Brain pericyte (primary cell): ENCODE measurements at places on chromosomes 3 and 15.

DNA sequence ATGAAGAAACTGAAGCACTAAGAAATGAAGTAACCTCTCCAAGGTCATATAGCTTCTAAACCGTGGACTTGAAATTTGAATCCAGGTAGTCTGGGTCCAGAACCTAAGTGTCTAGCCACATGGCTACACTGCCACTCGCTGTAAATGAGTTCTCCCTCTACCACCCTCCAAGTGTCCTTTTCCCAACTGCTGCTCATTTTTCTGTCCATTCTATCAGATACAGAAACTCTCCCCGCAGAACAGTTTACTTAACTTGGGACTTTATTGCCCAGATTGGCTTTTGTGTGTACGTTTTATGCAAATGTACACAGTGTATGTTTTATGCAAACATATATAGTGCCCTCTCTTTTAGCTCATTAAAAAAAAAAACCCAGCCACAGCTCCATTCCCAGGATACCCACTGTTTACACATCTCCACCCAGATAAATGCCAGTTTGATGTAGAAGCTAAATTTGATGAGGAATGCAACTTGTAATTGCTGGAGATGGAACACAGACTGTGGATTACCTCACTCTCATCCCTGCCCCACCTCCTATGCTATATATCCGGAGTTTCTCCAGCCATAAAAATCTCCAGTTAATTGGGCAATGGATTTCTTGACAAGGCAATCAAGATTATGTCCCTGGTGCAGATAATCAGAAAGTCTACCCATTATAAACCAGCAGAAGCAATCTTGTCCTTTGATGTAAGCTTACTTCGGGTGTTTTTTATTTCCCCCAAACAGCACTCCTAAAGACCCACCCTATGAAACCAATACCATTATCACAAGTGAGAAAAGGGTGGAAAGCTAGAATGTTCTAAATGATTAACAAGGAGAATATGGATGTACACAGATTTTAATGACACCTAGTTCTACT is 42.0 kb downstream of the THBS1 start:
- no peak for DNase-seq

- no peak for DNase-seq
Measured at GRCh38 chr15:72340366-72340765, 20.4 kb upstream of the CELF6 start.

GRCh38 chr3:52277071-52277964 is 1.1 kb downstream of the WDR82 start:
- no peak for DNase-seq

DNA sequence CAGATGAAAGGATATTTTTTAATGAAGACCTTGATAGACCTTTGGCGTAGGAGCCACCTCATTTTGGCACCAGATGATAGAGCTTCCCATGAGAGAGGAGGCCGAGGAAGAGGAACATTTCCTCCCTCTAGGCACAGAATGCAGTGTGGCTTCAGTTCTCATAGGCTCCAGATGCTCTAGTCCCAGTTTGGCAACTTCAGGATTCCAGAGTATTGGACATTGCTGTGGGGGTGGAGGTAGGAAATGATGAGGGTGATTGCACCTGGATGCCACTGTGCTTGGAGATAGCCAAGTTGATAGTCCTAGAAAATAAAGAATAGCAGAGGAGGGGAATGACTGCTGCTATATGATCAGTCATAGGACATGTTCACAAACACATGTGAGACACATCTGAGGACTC is 58.3 kb upstream of the KY start:
- DNase-seq: no peak

DNA sequence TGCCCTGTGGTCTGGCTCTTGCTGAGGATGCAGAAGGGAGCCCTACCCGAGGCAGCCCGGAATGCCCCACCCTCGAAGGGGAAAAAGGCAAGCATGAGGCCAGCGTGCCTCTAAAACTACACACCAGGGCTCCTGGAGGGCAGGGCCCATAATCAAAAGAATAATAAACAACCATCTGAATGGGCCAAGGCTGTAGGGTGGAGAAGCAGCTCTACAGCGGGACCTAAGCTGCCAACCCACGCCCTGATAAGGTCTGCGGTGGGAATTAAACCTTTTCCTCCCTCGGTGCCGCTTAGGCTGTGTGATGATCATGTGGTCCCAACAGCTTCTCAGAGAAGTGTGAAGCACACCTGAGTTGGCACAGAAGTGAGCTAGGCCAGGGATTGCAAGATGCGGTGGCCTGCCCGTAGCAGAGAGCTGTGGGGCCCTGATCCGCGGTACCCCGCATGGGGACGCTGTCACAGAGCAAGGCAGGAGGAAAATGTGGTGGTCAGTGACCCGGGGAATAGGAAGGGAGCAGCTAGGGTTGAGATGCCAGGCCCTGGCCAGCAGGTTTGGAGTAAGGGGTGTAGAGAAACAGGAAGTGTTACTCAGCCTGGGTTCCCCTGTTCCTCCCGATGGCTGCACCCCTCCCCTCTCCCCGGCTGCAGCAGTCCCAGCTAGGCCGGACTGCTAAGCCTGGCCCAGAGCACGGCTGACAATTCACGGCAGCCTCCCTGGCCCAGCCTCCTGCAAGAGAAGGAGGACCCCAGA is 1.1 kb upstream of the C15orf62 start:
- no peak for DNase-seq

DNA sequence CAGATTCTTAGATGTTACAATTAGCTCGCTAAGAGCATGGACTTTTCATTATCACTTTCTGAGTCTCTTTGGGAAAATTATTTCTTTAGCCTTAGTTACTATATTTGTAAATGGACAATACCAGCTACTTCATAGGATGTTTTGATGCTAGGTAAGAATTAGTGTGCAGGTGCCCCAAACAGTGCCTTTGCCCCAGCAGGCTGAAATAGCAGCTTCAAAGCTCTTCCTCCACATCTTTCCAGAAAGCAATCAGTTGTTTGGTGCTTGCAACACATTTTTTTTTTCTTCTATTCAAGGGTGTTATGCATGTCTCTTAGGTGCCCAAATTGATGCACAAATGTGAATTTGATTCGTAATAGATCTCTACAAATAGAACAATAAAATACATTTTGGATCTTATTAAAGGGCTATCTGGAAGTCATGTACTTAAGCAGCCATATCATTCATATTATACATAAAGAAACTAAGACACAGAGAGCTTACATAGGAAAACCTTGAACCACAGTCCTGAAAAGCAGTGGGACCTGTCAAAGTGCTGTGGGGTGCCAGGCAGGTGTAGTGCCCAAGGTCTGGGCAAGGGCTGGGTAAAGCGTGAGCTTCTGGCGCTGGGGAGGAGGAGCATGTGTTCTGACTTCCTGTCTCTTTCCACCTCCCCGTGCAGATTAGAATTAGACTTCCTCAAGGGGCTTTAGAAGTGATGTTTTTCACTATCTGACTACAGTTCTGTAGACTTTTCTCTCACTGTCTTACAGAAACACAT is 62.9 kb downstream of the FNDC3B start:
- no peak for DNase-seq
